Lung microvascular endothelial cell (primary cell): ENCODE measurements at places on chromosomes 11 and 22. TPM values are rescaled to one million over a fixed set of nuclear protein-coding genes. Genes with fewer than 3 reads are reported as not detected.

The TPH1 gene
- total RNA-seq, result under 0.01 TPM in 1 of 2 replicates, not detected in the other

The FJX1 gene
- 17.4 and 29.0 TPM in 2 replicates for total RNA-seq

The MYEOV gene
- 0.44 TPM in 1 of 2 replicates, not detected in the other for total RNA-seq

The SLC16A8 gene
- under 0.01 and 0.20 TPM in 2 replicates for total RNA-seq

The TRPM5 gene
- total RNA-seq, result not detected in 2 replicates

The SCGB2A2 gene
- not detected in 2 replicates for total RNA-seq

The CPT1A gene
- 71.5 and 115 TPM in 2 replicates for total RNA-seq

The SOX6 gene
- total RNA-seq, result under 0.01 TPM in 2 replicates

The GPR83 gene
- not detected in 2 replicates for total RNA-seq

The TTC36 gene
- 0.44 and 1.6 TPM in 2 replicates for total RNA-seq

The SMC1B gene
- not detected in 2 replicates for total RNA-seq

The SERPINH1 gene
- total RNA-seq, result 211 and 279 TPM in 2 replicates

The TRIM48 gene
- total RNA-seq, result not detected in 2 replicates

The PATE4 gene
- total RNA-seq, result not detected in 2 replicates

The GLB1L2 gene
- under 0.01 and 0.22 TPM in 2 replicates for total RNA-seq

The CLTCL1 gene
- total RNA-seq, result 2.0 and 4.0 TPM in 2 replicates

The DENND5A gene
- 94.1 and 114 TPM in 2 replicates for total RNA-seq

The C22orf31 gene
- not detected in 2 replicates for total RNA-seq

The EML3 gene
- 19.0 and 25.2 TPM in 2 replicates for total RNA-seq

The APBB1 gene
- total RNA-seq, result 26.6 and 29.2 TPM in 2 replicates

The CAPRIN1 gene
- 119 and 133 TPM in 2 replicates for total RNA-seq

The ASCL2 gene
- total RNA-seq, result under 0.01 TPM in 1 of 2 replicates, not detected in the other

The HBG2 gene
- not detected in 2 replicates for total RNA-seq

The PDGFB gene
- 29.6 and 54.8 TPM in 2 replicates for total RNA-seq

The PCSK7 gene
- 27.0 and 35.1 TPM in 2 replicates for total RNA-seq

The KDM4E gene
- not detected in 2 replicates for total RNA-seq

The DNAJB13 gene
- total RNA-seq, result not detected in 2 replicates

The GLB1L3 gene
- not detected in 2 replicates for total RNA-seq

The SMTNL1 gene
- total RNA-seq, result not detected in 2 replicates

The KRTAP5-7 gene
- total RNA-seq, result not detected in 2 replicates

The KRTAP5-11 gene
- total RNA-seq, result not detected in 2 replicates

The IMMP1L gene
- 7.7 and 7.8 TPM in 2 replicates for total RNA-seq

The PRDM11 gene
- 4.4 and 7.9 TPM in 2 replicates for total RNA-seq

The SYNGR1 gene
- total RNA-seq, result under 0.01 and 0.44 TPM in 2 replicates

The PEX26 gene
- 8.5 and 13.3 TPM in 2 replicates for total RNA-seq

The GSTT2B gene
- total RNA-seq, result 0.65 and 4.0 TPM in 2 replicates

The DRD4 gene
- not detected in 2 replicates for total RNA-seq
